ENCODE measurements at places on chromosomes 5 and 9.
A peak's percentile ranks its signal among the peaks of the same experiment; 100 is the strongest.

- no peak for ATAC-seq
Measured at GRCh38 chr5:69046375-69046957, 47.3 kb upstream of the SLC30A5 start.

- ATAC-seq = no peak
Measured at GRCh38 chr5:120236360-120236759, 227.7 kb upstream of the PRR16 start.

DNA sequence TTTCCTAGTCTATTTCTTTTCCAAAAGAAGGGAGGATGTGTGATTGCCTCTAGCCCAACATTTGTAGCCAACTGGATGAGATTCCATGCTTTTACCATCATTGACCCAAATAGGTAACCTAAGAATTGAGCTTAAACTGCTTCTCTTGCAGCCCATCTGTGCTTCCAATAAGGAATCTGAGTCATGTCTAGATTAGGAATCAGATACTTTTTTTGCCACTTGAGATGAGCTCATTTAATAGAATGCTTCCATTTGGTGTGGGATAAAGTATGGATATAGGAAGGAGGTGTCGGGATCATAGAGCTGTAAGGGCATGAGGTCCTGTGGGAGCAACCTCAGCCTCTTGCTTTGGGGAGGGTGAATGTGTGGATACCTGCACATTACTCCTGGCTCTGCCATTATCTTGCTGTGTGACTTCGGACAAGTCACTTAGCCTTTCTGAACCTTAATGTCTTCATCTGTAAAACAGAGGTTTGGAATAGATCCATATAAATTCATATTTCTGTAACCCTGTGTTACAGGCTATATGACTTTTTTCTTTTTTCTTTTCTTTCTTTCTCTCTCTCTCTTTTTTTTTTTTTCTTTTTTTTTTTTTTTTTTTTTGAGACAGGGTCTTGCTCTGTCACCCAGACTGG lies 56.2 kb downstream of the MAP1B start:
- no peak for ATAC-seq

DNA sequence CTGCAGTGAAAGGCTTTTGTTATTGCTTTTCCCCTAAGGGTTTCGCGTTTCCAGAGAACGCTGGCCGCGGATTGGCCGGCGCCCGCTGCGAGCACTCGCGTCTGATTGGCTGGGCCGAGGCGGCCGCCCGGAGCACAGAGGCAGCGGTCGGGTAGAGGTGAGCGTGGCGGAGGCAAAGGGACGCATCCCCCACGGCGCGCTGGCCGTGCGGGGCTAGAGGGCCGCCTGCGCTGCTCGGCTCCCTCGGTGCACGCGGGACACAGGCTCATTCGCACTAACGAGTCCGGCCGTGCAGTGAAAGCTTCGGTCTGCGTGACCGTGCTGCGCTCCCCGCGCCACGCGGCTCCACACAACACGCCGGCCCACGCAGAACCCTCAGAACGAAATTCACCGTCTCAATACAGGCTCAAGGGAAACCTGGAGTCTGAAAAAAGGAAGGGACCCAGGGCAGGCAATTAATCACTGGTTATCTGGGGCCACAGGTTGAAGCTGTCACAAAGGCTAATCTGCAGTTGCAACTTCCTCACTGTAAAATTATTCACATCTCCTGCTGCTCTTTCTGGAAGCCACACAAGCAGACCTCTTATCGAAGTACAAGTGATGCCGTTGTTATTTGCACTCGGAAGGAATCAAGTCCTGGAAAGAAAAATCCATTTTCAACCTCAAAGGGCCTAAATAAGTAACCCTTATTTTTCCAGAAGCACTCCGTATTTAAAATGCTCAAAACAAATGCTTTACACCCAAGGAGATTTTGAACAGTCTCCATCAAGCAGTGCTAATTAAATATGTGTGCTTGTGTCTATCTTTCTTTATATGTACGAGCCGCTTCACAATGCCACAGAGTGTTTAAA lies 94.6 kb downstream of the ZNF608 start:
- peak; percentile 93 for ATAC-seq

- no peak for ATAC-seq
Measured at GRCh38 chr5:170662966-170663365, 120.6 kb upstream of the GABRP start.

DNA sequence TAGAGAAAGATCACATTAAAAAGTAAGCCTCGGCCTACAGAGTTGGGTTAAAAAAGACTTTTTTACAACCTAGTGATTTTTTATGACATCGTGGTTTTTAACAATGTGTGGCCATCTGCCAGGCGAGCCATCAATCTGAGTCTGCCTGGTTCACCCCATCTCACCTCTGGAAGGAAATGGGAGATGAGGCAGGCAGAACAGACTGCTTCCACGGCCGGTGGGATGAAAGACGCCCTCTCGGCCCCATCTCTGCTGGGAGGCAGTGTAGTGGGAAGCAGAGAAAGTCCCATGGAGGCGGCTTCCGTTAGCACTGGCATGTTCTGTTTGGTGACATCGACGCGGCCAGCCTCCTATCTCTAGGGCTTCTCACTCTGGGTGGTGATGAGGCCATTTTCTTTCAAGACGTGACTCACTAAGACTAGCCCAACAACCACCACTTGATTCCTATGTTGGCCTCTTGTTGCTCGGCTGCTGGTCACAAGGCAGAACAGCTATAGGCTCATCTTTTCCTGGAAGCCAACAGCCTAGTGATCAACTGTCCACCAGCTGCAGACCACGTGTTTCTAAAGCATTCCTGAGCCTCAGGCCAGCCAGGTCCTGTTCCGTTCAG lies 132.4 kb upstream of the OTULINL start:
- ATAC-seq = peak; percentile 46

DNA sequence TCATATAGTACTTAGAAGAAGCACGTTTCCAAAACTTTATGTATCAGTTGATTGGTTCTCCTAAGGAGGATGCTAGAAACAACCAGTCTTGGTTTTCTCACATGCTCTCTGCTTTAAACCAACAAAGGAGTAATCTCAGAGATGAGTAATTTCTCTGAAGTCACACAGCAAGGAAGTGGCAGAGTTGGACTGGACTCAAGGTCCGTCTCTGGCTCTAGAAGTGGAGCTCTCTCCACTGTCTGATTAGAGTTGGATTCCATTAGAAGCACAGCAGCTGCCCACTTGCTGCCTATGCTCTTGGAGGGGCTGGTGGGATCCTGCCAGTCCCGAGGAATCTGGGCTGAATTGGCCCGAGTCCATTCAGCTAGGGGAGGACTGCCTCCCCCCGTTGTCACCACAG lies 21.0 kb downstream of the RALGPS1 start:
- no peak for ATAC-seq

DNA sequence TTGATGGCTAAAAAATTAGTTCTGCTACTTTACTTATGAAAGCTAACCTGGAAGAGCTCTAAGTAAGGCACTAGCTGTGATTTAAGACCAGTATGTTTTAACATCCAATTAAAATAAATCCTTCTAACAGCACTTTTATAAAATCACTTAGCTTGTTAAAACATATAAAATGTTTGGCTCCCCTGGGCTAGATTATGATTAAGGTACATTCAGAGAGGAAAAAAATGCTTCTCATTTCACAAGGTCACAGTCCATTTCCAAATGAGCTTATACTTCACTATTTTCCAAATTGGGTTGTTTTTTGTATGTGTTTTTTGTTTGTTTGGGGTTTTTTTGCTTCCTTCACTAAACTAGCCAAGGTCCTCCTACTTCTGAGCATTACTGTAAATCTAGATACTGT lies 875.0 kb upstream of the DMAC1 start:
- ATAC-seq = no peak

DNA sequence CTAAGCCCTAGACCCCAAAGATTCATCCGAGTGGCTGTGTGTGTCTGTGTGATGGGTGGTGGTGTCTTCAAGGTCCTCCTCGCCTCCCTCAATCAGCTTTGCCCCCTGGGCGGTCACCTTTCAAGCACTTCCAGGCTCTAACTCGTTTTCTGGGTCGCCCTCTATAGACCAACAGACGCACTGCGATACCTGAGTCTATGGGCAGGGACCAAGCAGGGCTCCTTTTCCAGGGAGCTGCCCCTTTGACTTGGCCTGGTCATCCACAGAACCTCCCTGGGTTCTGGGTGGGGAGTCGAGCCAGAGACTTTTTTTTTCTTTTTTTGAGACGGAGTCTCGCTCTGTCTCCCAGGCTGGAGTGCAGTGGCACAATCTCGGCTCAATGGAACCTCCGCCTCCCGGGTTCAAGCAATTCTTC lies 1.1 kb downstream of the SLC27A4 start:
- ATAC-seq = peak; percentile 42

- ATAC-seq = peak; percentile 34
Measured at GRCh38 chr9:105541838-105542237, 16.1 kb upstream of the FKTN start.

GRCh38 chr5:125343015-125343414 lies 596.6 kb upstream of the ZNF608 start:
- ATAC-seq = no peak

DNA sequence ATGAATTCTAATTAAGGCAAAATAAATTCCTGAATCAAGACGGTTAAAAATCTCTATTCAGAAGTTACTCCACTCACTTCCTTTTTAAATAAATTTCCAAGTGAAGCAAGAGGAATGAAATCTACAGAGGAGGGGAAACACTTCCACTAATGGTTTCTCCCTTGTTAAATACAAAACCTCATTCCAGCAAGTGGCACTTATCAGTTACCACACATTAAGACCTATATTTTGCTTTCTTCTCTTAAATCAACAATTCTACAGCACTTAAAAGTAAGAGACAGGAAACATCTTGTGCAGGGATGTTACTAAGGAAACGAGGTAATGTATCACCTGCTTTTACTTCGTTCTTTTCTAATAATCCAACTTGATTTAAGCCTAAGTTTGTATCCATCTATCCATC lies 172.6 kb downstream of the RAPGEF6 start:
- no peak for ATAC-seq

DNA sequence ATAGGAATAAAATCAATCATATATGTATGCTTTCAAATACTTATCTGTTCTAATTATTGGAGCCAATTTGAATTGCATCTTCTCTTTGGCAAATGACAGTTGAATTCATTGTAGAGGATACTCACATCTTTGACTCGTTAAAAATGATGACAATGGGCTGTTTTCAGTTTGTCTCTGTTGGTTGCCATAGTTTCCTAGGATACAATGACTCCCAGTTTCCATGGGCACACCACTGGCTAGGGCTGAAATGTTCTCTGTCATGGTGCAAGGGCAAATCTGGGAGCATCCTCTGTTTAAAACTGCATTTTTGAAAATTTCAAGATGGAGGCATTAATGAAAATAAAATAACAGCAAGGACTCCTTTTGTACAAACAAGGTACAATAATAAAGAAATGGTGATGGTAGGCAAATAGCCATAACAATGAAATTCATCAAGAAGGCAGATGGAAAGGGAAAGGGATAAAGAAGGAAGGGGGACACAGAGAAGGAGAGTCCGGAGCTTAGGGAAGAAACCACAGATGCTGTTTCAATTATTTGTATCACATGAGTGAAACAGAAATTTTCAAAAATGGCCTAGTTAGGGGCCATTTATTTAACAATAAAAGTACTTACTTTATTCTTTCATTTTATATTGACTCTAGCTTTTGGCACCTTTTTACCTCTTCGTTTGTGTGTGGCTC lies 378.8 kb upstream of the SEMA6A start:
- peak; percentile 75 for ATAC-seq

DNA sequence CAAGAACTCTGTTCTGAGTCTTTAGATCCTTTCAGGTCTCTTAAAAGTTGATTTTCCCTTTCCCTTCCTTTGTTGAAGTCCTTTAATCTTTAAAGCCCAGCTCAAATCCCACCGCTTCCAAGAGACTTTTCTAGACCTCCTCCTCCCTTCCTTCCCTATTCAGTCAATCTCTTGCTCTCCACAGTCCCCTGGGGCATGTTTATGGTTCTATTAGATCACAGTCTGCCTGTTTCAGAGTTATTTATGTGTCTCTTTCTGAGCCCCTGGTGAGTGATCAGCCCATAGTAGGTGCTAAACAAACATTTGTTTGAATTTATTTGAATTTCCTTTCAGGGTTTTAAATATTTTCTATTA lies 7.2 kb upstream of the ARSI start:
- no peak for ATAC-seq

Data from motor neuron (in vitro differentiated cells).